ENCODE measurements at places on chromosomes 6 and 20.

GRCh38 chr6:129860908-129861665 is at the start of gene TMEM244:
Gene TMEM244 (minus strand): TSS chr6:129861315. CDS start chr6:129861188, 127 bp downstream.
- no peak for DNase-seq

- DNase-seq = no peak
These were observed 257.7 kb upstream of the MARCKS start for GRCh38 chr6:113599444-113599843.

DNA sequence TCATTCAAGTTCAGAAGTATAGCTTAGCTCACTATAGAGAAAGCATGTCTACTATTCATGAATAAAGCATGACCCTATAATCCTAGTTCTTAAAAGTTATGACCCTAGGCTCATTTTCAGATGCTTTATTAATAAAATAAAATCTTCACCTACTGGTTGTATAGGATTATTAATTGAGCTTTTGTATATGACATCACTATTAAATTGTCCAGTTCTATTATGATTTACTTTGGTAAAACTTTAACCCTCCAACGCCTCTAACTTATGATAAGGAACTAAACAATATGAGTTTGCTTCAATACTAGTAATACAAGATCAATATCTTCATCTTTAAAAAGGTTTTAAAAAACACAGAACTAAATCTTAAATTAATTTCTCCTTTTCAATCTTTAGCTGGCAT is 263.4 kb upstream of the THEMIS start:
- DNase-seq = no peak

- no peak for DNase-seq
These were observed at the start of gene CBFA2T2 for GRCh38 chr20:33490023-33490933. Gene CBFA2T2 (plus strand): TSS chr20:33490096. CDS start chr20:33490268, 172 bp downstream.

DNA sequence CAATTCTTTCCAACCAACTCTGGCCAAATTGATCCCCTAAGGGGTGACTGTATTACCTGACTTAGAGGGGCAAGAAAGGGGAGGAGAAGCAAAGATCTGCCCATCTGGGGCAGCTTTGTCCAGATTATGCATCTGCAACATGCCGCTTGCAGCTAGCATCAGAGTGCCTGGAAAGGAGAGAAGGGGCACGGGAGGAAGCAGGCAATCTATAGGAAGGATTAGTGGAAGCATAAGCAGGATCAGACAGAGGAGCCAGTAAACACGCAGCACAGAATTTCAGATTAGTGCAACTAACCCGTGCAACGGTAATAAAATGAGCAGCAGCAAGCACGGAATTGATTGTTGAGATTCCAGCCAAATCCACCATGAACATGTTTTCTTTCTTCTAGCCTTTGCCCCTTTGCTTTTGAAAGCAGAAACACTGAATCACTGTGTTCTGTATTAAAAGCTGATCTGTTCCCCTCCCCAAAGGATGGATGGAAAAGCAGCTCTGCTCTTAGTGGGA is 643.6 kb upstream of the CHD6 start:
- no peak for DNase-seq

DNA sequence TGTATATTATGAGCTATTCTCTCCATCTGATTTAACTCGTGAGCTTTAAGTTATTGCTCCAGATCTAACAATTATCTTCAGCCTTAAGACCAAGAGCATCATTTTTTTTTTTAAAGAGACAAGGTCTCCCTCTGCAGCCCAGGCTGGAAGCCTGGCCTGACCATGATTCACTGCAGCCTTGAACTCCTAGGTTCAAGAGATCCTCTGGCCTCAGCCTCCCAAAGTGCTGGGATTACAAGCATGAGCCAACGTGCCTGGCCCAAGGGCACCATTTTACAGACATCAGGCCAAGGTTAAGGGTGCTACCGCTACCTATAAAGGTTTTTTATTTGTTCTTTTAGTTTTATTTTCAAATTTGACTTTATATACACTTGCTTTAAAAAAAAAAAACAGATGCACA is 2.3 kb downstream of the SUPT3H start:
- DNase-seq = no peak

Measured in GM13977 (cell line).